ENCODE measurements at places on chromosomes 16 and 17.

DNA sequence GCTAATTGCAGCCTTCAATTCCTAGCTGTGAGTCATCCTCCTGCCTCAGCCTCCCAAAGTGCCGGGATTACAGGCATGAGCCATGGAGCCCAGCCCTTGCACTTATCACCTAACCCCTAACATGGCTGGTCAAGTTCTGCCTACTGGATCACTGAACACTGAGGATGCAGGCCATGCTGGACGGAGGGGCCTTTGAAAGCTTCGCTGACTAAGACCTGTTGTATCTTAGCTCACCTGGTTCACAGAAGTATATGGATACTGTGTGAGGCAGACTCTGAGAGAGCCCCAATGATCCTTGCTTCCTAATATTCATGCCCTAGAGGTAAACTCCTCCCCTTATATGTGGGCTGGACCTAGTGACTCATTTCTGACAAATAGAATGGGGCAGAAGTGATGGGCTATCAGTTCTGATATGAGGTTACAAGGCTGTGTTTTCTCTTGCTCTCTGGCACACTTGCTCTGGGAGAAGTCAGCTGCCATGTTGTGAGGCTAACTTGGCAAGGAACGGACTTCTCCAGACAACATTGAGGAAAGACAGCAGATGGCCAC is 11.7 kb upstream of the TMIGD1 start:
- DNase-seq: no peak

GRCh38 chr17:20092973-20093626 is 83.9 kb downstream of the SPECC1 start:
- DNase-seq: no peak

GRCh38 chr17:81000631-81001357 is 9.2 kb downstream of the CHMP6 start:
- DNase-seq: no peak

DNA sequence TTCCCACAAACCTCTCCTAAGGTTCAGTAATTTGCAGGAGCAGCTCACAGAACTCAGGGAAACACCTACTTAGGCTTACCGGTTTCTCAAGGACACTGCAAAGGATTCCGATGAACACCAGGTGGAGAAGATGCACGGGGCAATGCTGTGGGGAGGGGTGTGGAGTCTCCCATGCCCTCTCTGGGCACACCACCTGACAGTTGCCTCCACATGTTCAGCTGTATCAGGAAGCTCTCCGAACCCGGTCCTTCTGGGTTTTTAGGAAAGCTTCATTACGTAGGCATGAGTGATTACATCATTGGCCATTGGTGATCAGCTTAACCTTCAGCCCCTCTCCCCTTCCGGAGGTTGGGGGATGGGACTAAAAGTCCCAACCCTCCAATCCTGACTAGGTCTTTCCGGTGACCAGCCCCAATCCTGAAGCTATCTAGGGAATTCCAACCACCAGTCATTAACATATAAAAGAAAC is 21.6 kb downstream of the C17orf58 start:
- DNase-seq: no peak

- no peak for DNase-seq
These were observed 65.7 kb downstream of the TMEM132E start for GRCh38 chr17:34644941-34645550.

DNA sequence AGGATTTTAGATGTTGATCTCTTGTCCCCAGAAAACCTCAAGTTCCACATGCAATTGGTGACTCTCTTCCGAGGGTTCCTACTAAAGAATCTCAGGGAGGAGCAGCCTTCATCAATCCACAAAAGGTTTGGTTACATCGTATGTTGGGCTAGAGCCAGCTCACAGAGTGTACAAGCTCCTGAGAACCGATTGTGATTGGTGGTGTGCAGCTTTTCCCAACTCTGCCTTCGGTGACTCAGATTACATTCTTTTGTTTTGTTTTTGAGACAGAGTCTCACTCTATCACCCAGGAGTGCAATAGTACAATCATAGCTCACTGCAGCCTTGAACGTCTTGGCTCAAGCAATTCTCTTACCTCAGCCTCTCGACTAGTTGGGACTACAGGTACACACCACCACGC is 172.4 kb downstream of the PMP22 start:
- no peak for DNase-seq
